ENCODE measurements at places on chromosomes 5 and 9. TPM values are rescaled to one million over a fixed set of nuclear protein-coding genes. Genes with fewer than 3 reads are reported as not detected.

GRCh38 chr5:141354900-141355469 lies at the start of gene PCDHGA4:
Gene PCDHGA4, plus strand, starts transcription at chr5:141355021. Its CDS starts 87 bp downstream, at chr5:141355108.
- peaks cover 16% of the 10 kb centered on the region for H3K36me3 ChIP-seq
- peak within 1 kb of the TSS; percentile 65 for H3K4me3 ChIP-seq
- no peak for DNase-seq
- H3K27ac ChIP-seq = no peak within 1 kb of the TSS
- H3K4me1 ChIP-seq = peaks cover 7% of the 10 kb centered on the region
- peaks cover 81% of the 10 kb centered on the region for H3K27me3 ChIP-seq

STRBP gene
- total RNA-seq = 28.7 TPM

DNA sequence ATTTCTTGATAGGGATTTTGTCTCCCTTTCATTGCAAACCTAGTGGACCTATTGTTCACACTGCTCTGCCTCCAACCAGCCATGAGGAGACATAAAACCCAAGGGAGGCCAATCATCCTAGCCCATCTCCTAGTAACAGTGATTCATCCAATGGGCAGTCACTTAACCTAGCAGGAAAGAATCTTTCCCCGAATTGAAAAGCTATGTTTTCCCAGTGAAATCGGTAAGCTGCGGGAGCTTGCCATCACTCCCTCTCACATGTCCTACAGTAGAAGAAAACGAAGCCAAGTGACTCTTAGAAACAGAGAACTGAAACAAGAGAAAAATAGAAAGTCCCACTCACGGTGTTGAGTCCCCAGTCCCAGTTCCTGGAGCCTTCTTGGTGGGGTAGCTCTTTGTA lies 123.3 kb downstream of the SUSD1 start:
- H3K27ac ChIP-seq = no peak overlapping the region
- no peaks in the 10 kb centered on the region for H3K27me3 ChIP-seq
- no peak for DNase-seq
- no peak overlapping the region for H3K4me3 ChIP-seq
- H3K4me1 ChIP-seq = peaks cover 10% of the 10 kb centered on the region

DNA sequence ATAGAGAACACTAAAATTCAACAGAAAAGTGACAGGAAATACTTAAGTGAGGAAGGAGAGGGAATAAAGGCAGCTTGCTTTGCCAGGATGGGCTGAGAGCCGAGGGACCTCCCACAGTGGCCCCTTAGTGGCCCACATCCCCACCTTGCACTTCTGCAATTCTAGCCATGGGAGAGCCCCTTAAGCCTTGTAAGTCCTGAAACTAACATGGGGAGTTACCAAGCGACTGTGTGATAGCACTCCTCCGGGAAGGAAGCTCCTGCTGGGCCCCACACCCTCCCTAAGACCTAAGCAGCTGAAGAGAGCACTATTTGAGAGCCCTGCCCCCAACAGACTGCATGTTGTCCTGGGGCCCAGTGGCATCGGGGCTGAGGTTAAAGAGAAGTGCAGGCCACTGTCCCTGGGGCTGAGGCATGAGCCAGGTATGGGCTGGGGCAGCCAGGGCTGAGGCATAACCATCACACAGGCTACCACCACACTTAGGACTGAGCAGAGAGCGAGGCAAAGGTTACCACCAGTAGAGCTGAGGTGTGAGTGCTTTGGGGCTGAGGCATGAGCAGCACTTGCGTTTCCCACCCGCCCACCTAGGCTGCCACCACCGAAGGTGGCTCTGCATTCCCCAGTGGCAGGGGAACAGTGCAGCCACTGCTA lies 301.8 kb upstream of the TRPC7 start:
- no peaks in the 10 kb centered on the region for H3K36me3 ChIP-seq
- H3K27ac ChIP-seq = no peak overlapping the region

DNA sequence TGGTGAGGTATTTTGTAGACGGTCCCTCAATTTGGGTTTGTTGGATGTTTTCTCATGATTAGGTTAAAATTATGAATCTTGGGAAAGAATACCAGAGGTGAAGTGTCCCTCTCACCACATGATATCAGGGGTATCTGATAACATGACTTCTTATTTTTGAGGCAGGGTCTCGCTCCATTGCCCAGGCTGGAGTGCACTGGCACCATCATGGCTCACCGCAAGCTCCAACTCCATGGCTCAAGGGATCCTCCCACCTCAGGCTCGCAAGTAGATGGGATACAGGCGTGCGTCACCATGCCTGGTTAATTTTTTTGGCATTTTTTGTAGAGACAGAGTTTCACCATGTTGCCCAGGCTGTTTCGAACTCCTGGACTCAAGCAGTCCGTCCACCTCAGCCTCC lies 24.1 kb downstream of the SPRY4 start:
- DNase-seq = no peak
- no peaks in the 10 kb centered on the region for H3K36me3 ChIP-seq
- no peaks in the 10 kb centered on the region for H3K4me1 ChIP-seq
- no peaks in the 10 kb centered on the region for H3K27me3 ChIP-seq
- H3K27ac ChIP-seq = no peak overlapping the region
- no peak overlapping the region for H3K4me3 ChIP-seq

C9orf43 gene
- total RNA-seq = 1.3 TPM

Data from activated T-cell treated with anti-CD3 and anti-CD28 coated beads, Interleukin-2, amount 50 U/mL, for 72 hours (primary cell).